Left renal cortex interstitium (tissue), 4 donors: ENCODE measurements at places on chromosomes 6 and 20.

GRCh38 chr20:58377766-58378401 is 11.1 kb upstream of the VAPB start:
- no peak for DNase-seq

GRCh38 chr6:5590187-5590586 is 328.9 kb downstream of the FARS2 start:
- no peak for DNase-seq

- no peak for DNase-seq
Measured at GRCh38 chr6:169288591-169288990, 34.9 kb upstream of the THBS2 start.

GRCh38 chr6:111263837-111264236 is 176.5 kb downstream of the SLC16A10 start:
- DNase-seq, result no peak
